ENCODE measurements at places on chromosomes 12 and 14.

- no peak for DNase-seq
Observed at GRCh38 chr12:20361416-20361815, 6.9 kb upstream of the PDE3A start.

- no peak for DNase-seq
Observed at GRCh38 chr12:53977596-53978445, 3.1 kb upstream of the HOTAIR start.

DNA sequence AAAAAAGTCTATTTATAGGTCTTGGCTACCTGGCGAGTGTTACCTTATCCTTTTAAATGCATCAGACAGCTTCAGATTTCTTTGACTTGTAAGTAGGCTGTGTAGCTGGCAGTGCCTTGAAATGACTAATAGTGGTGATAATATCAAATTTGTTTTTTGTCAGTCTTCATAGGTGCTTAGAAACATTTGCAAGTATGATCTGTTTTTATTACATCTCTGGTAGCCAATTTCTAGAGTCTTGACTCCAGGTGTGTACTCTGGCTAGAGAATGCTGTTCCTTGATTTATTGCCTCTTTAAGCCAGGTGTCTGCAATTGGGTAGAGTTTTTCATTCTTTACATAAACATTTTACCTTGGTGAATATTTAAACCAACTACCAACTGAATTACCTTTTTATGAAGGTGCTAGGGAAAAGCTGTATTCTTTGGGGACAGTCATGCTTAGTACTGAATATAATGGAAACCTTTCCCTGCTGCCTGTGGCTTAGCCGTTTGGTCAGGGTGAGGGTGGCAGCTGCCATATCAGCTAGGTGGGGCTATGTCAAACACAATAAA lies 32.6 kb downstream of the MLXIP start:
- no peak for DNase-seq

GRCh38 chr14:38669027-38669426 lies 413.1 kb upstream of the CLEC14A start:
- no peak for DNase-seq

- no peak for DNase-seq
Observed at GRCh38 chr12:13411287-13411686, 214.8 kb downstream of the EMP1 start.

GRCh38 chr14:31858868-31859267 lies 218.2 kb upstream of the ARHGAP5 start:
- DNase-seq, result no peak

- no peak for DNase-seq
Observed at GRCh38 chr12:128606051-128606450, 217.7 kb downstream of the SLC15A4 start.

GRCh38 chr12:30110498-30110897 lies 326.8 kb upstream of the TMTC1 start:
- no peak for DNase-seq

DNA sequence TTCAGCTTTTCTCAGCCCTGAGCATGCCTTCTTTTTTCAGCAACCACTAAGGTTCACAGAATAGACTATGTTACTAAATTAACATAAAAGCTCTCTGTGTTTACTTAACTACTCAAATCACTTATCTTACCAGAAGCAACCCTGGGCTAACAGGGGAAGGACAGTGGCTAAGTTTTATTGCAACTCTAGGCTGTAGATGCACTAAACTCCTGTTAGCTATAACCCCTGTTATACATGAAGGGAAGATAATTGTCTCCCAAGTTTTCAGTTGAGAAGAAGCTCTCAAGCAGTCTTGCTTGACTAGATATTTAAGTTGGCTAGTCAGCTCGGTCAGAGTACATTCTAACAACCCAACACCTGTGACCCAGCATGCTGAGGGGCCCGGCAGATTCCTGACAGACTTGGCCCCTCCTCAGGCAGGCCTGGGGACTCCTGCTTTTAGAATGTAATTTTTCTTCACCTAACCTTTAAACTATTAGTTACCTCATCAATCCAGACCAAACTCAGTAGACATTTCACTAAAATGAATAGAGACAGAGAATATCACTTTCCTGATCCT lies 464.5 kb downstream of the EGLN3 start:
- no peak for DNase-seq

GRCh38 chr12:58450868-58451482 lies 469.3 kb downstream of the LRIG3 start:
- DNase-seq, result no peak

DNA sequence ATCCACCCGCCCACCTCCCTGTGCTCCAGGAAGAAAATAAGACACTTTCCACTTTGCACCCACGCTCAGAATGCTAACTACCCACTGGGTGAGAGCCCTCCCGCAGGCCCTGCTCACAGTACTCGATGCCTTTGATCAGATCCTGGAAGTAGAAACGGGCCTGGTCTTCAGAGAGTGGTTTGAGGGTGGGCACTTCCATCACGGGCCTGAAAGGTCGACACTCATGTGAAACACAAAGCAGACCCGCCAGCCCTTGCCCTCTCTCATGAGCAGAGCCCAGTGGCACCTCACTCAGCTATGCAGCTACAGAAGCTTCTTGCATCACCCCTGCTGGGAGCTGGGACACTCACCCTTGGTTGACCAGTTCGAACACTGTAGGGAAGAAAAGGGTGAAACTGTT lies 41.1 kb downstream of the CAMKK2 start:
- no peak for DNase-seq

DNA sequence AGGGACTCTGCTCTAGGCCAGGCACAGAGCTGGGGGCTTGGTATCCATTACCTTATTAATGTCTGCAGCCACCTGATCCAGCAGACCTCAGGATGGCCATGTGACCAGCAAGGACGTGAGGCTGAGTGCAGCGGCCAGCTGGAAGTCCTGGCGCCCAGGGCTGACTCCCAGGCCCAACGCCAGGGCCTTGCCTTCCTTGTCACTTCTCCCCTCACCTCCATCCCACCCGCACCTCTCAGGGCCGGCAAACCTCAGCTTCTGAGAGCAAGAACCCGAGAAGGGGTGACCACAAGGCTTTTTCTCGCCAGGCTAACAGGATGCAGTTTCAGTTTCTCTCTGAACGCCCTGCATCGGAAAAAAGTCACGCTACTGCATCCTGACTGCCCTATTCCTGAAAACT lies 15.4 kb downstream of the RAB35 start:
- no peak for DNase-seq

DNA sequence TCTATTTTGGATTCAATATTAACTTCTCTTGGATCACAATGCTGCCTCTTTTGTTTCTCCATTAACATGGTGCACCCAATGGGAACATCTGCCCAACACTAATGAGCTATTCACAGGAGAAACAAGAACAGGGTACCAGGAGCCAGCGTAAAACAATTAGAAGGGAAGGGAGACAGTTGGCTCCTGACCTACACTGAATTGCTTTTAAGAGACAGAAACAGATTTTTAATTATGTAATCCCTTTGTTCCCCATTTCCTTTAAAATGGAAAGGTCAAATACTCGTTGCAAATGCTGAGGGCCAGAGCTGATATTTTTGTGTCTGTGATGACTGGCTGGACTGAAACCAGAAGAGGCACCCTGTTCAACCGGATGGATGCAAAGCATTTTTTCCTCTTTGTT lies 108.3 kb downstream of the SEC23A start:
- no peak for DNase-seq

GRCh38 chr12:92464911-92465310 lies 237.9 kb upstream of the PLEKHG7 start:
- no peak for DNase-seq

GRCh38 chr12:19220205-19220604 lies 90.7 kb downstream of the PLEKHA5 start:
- DNase-seq, result no peak

- no peak for DNase-seq
Observed at GRCh38 chr14:105929327-105930081, 403.1 kb downstream of the TMEM121 start.

Measured in stimulated activated CD8-positive, alpha-beta memory T cell treated with anti-CD3 and anti-CD28 coated beads, Interleukin-7, amount 100 ng/mL, for 4 hours (primary cell).